ENCODE measurements at places on chromosomes 5 and 9.

GRCh38 chr5:143428155-143428554 lies 24.7 kb upstream of the NR3C1 start:
- no peak for DNase-seq

GRCh38 chr5:63700241-63700640 lies 262.0 kb downstream of the HTR1A start:
- no peak for DNase-seq

- DNase-seq, result no peak
These were observed 112.5 kb upstream of the CD180 start for GRCh38 chr5:67308988-67309688.

DNA sequence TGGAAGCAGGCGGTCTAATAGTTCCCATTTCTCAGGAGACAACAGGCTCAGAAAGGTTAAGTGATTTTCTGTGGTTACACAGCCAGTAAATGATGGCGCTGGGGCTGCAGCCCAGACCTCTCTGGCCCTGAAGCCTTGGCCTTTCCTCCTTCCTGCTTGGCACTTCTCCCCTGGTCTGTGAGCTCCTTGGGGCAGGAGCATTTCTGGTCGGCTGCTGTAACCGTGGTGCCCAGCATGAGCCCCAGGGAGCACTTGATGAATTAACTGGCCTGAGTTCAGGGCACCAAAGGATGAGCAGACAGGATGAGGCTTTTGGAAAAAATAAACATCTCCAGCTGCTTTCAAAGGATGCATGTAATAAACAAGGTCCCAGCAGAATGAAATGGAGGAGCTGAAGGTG lies 30.2 kb downstream of the CDHR2 start:
- DNase-seq, result no peak

GRCh38 chr5:149445739-149446369 lies 66.8 kb upstream of the IL17B start:
- no peak for DNase-seq

DNA sequence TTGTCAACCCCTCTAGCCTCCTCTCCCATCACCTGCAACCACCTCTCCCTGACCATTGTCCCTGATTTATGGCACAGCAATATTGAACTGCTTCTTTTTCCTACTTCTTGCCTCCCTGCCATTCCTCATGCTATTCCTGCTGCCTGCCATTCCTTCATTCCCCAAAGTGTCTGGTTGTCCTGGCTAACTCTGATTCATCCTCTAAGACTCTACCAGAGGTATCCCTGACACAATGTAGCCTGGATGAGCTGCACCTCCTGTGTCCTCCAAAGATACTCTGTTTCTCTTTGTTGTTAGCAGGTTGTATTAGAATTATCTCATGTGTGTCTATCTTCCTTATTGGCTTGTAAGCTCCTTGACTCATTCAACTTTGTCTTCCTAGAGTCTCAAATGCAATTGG lies 53.5 kb upstream of the PTPN3 start:
- no peak for DNase-seq

DNA sequence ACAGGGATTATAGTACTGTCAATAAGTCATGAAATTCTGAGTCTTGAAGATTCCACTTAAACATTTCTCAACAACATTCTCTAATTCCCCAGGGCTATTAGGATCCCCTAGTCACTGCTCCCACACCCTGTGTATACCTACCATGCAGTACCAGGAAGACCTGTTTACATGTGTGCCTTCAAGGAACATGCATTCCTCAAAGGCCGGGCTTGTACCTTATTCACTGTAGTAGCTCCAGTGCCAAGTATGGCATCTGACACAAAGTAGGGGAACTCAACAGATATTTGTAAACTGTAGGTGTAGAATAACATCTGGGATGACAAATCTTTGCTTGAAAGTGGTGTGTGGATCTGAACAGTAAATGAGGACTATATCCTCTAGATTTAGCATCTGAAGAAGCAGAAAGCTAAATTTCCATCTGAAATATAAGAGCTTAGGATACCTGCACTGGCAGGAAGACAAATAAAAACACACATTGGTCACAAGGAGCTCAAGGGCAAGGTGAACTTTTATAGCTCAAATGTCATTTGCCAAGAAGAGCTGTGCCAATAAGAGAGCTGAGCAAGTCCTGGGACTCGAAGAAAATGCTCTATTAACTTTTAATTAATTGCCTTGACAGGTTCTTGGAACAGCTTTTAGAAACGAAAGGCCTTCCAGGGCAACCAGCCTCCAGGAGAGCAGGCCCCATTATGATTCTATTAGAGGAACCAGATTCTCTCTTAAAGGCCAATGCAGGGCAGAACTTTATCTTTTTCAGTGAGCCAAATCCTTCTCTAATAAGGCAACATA lies 52.3 kb upstream of the MYOT start:
- no peak for DNase-seq

- DNase-seq, result no peak
These were observed 94.0 kb upstream of the RAPGEF1 start for GRCh38 chr9:131833906-131834305.

DNA sequence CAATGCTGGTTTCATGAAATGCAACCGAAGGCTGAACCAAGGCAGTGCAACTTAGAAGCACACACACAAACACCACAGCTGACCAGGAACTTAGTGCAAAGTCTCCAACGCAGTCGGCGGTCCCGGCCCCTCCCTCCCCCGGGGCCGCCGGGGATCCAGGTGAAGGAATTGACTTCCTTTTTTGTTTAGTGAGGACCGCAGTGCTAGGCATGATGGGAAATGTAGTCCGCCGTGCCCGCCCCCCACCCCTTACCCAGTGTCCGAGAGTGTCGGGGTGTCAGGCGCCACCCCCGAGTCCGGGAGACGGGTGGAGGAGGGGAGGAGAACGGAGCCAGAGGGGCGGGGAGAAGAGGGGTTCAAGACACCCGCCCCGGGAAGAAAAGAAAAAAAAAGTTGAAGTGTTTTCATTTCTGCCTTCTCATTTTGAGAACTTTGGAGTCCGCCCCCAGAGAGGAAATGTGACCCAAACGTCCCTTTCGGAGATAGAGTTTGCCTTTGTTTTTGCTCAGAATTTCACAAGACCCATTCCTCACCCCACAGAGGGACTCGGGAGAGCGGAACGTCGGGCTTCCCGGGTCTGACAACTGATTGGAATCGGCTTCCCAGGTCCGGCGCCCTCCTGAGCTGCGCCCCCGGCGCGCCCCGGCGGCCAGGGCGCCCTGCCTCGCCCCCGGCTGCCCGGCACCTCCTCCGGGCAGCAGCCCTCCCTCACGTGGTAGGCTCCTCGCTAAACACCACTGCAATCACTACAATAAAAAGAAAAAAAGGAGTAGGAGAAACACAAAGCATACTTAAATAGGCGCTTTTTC lies 2.0 kb downstream of the IER5L start:
- peak; percentile 71 for DNase-seq

DNA sequence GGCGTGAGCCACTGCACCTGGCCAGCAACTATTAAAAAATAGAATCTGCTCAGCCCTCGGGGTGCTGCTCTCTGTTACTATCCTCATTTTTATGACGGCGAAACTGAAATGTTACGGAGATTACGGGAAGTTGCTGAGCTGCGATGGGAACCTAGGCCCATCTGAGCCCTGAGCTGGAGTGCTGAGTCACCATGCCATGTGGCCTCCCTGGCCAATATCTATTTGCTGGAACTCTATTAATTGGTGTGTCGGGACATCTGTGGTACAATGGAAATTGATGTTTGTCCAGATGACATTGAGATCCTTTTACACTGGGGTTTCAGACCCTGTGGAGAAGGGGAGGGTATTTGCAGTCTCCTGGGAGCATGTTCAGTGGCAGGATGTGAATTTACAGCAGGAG lies 8.1 kb downstream of the PRDM12 start:
- DNase-seq, result no peak

All from endothelial cell (in vitro differentiated cells).